ENCODE measurements at places on chromosomes 16 and 17.
A peak's percentile ranks its signal among the peaks of the same experiment; 100 is the strongest.

DNA sequence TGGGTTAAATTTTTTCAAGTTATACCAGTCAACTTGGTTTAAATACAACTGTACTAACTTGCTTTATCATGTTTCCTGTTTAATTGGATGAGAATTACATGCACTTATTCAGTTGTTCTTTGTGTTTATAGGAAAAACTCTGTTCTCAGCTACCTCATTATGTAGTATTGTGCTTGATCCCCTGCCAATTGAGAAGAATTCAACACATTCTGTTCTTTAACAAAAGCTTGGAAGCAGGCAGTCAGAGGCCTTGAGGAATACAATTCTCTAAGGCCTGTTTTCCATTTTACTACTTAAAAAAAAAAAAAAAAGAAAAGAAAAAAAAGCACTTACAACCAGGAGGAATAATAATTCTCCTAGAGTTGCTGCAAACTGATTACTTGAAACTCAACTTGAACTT is 60.6 kb upstream of the CMIP start:
- no peak for DNase-seq

GRCh38 chr16:56729735-56730662 is at the start of gene NUP93:
TSS of gene NUP93 (plus strand) at chr16:56730129. CDS start at chr16:56748248, 18,119 bp downstream.
- peak; percentile 95 for DNase-seq

- no peak for DNase-seq
Measured at GRCh38 chr16:474420-475122, 49.1 kb downstream of the RAB11FIP3 start.

GRCh38 chr17:35555691-35556090 is 4.9 kb downstream of the SLFN14 start:
- no peak for DNase-seq

- no peak for DNase-seq
Measured at GRCh38 chr17:58818654-58819053, 63.0 kb downstream of the PPM1E start.

GRCh38 chr16:71250461-71251235 is 20.1 kb upstream of the HYDIN start:
- no peak for DNase-seq

DNA sequence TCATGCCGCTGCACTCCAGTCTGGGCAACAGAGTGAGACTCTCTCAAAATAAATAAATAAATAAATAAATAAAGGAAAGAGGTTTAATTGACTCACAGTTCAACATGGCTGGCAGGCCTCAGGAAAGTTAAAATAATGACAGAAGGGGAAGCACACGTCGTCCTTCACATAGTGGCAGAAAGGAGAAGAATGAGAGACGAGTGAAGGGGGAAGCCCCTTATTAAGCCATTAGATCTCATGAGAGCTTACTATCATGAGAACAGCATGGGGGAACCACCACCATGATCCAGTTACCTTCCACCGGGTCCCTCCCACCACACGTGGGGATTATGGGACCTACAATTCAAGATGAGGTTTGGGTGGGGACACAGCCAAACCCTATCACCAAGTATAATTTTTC is 54.5 kb downstream of the PAFAH1B1 start:
- no peak for DNase-seq
